ENCODE measurements at places on chromosomes 16 and 17.

DNA sequence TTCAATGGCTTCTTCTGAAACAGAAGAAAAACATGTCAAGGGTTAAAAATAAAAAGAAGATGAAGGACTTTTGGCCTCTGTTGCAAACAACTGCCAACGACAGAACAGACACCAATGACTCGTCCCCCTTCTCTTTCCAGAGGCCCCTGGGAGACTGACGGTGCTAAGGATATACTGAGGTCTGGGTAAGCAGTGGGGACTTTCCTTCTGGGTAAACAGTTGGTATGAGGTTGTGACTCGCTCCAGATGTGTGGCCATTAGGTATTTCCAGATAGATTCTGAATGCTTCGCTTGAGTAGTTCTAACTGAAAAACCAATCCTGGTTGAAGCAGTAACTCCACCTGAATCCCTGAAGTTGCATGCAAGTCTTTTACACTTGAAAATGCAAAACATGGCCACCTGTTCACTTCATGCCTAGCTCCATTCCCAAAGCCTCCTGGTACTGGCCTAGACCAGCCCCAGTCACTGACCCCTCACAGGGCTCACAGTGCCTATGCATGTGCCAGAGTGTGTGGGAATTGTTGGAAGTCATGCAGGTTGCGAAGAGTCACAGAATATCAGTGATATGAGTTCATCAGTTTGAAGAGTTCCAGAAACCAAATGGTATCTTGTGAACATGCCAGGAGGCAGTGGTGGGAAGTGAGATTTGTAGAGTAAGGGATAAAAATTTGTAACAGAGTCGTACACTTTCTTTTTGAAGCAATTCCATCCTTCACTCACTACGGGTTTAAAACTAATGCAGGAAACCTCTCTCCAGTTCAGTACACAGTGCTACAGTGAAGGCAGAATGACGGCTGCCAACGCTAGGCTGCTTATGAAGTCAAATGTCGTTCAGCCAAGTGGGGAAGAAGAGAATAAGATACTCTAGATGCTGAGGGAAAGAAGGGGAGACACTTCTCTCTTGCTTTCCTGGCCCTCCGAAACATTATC lies 217.8 kb downstream of the ZFHX3 start:
- no peak for DNase-seq

DNA sequence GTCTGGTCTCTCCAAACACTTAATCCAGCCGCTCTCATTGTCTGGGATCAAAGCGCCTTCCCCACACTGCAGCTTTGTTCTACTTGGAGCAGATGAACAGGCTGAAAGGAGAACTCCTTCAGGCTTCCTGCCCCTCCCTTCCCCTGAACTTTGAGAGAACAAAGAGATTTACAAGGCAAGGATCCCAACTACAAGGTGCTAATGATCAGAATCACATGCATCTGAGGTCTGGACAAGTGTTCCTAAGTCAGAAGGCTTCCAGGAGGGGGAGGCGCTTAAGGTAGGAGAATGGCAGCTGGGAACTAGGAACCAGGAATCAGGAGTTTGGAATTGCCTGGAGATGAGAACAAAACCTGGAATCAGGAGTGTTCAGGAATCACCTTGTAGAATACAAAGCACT lies 606.3 kb upstream of the CDH11 start:
- DNase-seq: no peak

GRCh38 chr17:52041123-52041617 lies 117.3 kb downstream of the CA10 start:
- DNase-seq: no peak

GRCh38 chr16:47779201-47780016 lies 318.3 kb downstream of the PHKB start:
- DNase-seq: no peak

GRCh38 chr16:47045459-47045858 lies 72.0 kb upstream of the DNAJA2 start:
- no peak for DNase-seq

GRCh38 chr16:27985981-27986380 lies 77.5 kb downstream of the GSG1L start:
- no peak for DNase-seq

- DNase-seq: no peak
Measured at GRCh38 chr17:56899403-56899802, 14.4 kb downstream of the TRIM25 start.

DNA sequence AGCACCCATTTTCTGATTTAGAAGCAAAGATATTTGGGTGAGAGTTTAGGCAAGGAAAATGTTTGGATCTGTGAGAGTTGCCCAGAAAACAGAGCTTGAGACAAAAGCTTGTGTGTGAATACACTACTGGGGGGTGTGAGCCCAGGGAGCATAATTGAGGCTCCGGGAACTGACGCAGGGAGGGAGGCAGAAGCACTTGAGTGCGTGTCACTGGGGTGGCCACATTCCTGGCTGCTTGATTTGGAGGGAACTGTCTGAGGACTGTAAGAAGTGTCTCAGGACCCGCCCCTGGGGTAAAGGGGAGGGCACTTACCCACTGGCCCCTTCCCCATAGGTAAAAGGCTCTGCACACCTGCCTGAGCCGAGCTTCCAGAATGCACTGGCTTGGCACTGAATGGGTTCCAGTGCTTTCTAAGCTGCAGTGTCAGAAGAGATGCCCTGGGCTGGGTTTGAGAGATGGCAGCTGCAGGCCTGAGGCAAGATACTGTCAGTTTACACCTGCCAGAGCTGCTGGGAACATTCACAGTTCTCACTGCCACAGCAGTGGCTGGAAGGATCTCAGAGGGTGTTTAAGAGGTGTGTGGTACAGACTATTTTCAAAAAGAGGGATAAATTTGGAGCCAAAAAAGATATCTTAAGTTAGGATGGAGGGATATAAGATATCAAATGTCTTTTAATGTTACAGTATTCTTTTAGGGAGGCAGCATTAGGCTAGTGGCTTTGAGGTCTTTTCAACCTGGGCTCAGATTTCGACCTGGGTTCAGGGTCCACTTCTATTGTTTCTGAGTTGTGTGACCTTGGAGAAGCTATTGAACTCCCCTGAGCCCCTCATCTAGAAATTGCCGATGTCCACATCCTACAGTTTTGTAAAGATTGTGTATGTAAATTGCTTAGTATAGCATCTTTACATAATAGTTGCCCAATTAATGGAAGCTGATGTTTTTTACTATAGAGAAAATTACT lies 6.9 kb upstream of the TEX2 start:
- DNase-seq: no peak

DNA sequence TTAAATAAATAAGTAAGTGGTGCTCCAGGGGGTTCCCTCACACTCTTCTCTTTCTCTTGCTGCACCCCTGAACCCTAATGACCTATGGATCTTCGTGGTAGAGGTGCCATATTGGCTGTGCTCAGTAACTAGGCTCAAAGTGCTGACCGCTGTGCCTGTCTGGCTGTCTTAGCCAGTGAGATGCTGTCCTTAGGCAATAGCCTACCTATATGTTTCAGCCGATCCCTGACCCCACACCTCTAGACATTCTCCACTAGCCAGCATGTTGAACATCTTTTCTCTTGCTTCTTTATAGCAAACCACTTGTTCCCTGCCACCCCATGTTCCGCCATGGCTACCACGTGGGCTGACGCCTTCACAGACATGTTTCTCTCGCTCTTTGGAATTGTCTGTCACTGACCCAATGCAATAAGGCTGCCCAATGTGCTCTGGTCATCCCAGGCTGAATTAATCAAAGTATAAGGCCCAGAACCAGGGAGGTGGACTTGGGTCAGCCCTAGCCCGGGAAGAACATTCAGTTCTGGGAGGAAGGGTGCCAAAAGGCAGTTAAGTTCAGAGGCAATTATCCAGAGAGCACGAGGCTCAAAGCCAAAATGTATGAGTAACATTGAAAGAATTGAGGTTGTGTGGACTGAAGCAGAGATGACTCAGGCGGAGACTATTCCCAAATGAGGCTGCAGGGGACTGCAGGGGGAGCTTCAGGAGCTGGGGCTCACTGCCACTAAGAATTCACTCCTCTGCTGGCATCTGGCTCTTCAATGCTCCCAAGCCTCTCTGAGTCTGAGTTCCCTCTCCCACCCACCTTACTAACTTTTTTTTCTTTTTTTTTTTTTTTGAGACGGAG lies 28.7 kb upstream of the TNRC6A start:
- no peak for DNase-seq

- DNase-seq: no peak
Measured at GRCh38 chr16:85602402-85603202, 10.5 kb upstream of the GSE1 start.

- DNase-seq: no peak
Measured at GRCh38 chr17:77209330-77209748, 68.6 kb downstream of the SEC14L1 start.

DNA sequence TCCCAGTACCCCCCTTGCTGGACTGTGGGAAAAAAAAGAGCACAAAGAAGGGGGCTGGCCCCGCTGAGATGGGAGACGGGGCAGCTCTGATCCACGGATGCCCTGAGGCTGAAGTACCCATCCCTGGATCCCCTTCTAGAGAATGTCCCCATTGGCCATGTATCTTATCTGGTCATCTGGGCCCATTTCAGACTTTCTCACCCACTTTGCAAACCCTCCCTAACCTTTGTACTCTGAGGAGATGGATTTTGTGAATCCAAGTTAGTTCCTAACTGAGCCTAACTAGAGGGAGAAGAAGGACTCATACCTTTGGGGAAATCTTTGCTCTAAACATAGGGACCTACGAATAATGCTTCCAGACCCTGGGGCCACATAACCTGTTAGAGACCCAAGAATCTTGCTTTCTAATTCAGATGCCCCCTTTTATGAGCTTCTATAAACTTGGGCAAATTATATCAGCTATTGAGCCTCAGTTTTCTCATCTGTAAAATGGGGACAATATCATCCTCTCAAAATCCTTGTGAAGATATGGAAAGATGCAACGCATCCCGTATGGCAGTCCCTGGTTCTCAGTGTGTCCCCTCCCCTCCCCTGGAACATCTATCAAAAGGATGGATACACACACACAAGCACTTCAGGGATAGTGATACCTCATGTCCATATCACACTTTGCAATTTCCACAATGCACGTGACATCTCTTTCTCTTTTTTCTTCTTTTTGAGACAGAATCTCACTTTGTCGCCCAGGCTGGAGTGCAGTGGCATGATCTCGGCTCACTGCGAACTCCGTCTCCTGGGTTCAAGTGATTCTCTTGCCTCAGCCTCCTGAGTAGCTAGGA lies 16.8 kb upstream of the FZD2 start:
- DNase-seq: no peak

DNA sequence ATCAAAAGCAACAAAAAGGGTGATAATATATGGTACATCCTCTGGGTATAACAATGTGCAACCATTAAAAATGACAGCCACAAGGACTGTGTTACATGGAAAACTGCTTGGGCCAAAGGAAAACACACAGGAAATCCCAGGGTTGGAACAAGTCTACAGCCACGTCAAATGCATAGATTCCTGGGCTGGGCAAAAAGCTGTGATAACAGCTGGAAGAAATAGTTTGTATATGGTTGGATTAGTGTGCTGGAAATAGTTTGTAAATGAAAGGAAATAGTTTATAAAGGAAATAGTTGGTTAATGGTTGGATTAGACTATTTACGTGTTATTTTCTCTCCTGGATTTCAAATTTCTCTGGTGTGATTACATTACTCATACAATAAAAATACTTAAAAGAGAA lies 2.6 kb downstream of the HSD17B2 start:
- no peak for DNase-seq

GRCh38 chr16:87145181-87146176 lies 171.7 kb downstream of the C16orf95 start:
- DNase-seq: no peak

- no peak for DNase-seq
Measured at GRCh38 chr17:42673885-42674754, 2.7 kb downstream of the PLEKHH3 start.

- no peak for DNase-seq
Measured at GRCh38 chr16:17723531-17724134, 252.9 kb upstream of the XYLT1 start.

- DNase-seq: no peak
Measured at GRCh38 chr16:17154981-17155380, 315.8 kb downstream of the XYLT1 start.

GRCh38 chr16:83335076-83335475 lies 472.7 kb upstream of the HSBP1 start:
- DNase-seq: no peak

- no peak for DNase-seq
Measured at GRCh38 chr16:56643080-56643778, 4.8 kb downstream of the MT1A start.

GRCh38 chr17:81396722-81397313 lies 1.6 kb downstream of the BAHCC1 start:
- DNase-seq: peak; percentile 46

DNA sequence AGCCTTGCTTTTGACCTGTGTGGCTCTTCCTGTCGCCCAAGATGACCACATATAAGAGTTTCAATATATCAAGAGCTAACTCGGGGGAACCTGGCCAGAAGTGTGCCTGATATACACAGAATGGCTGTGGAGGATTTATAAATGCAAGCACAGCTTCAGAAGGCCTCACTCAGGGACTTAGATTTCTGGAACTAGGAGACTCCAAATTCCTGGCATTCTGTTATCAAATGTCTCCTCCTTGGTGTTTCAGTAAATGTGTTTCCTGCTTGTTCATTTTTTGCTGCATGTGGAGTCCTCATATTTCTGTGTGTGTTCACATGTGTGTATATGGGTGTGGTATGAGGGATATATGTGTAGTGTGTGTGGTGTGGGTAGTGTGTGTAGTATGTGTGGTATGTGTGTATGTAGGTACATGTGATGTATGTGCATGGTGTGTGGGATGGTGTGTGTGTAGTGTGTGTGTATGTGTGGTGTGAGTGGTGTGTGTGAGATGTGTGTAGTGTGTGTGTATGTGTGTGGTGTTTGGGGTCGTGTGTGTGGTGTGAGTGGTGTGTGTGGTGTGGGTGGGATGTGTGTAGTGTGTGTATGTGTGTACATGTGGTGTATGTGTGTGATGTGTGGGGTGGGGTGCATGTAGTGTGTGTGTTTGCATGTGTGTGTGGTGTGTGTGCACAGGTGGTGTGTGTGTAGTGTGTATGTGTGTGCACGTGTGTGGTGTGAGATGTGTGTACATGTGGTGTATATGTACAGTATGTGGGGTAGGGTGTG lies 981 bp upstream of the CD300H start:
- DNase-seq: no peak

DNA sequence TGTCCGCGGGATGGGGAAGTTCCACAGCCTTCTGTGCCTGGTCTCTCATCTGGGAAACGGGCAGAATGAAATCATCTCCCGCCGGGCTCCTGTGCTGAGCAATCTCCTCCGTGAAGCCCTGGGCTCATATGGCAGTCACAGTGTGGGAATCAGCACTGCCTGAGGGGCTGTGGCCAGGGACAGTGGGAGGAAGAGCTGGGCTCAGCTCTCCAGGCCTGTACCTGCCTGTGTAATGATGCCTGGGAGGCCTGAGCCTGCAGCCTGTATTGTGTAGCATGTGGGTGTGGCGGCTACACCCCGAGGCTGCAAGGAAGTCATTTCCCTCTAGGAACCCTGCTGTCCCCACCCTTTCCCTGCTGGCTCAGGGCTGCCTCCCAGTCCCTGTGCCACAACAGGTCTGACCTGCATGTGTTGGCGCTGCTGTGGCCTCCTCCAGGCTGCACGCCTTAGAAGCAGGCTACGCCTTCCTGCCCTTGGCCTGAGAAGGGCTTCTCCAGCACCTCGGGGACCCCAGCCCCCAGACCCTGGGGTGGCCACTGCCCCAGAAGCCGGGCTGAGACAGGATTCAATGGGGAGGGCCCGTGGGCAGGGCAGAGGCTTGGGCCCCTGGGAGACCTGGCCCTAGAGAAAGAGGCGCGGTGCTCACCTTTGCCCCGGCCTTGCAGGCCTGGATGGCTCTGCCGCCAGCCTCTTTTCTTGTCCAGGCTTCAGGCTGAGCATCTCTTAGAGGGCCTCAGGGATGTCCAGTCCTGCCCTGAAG lies 2.1 kb downstream of the ITGB4 start:
- DNase-seq: no peak

- DNase-seq: no peak
Measured at GRCh38 chr17:30005709-30006320, 64.4 kb downstream of the EFCAB5 start.

GRCh38 chr16:87423429-87423828 lies 31.3 kb downstream of the MAP1LC3B start:
- no peak for DNase-seq

Data from NCI-H2171 (cell line).